ENCODE measurements at places on chromosomes 1 and 21. TPM values are rescaled to one million over a fixed set of nuclear protein-coding genes. Genes with fewer than 3 reads are reported as not detected.

KRTAP21-2 gene
- total RNA-seq: not detected

AHDC1 gene
- total RNA-seq: 24.0 TPM

PIGK gene
- 31.8 TPM for total RNA-seq

CDK18 gene
- total RNA-seq: 3.1 TPM

KRTAP12-2 gene
- total RNA-seq: not detected

NPL gene
- total RNA-seq: 6.3 TPM

C1orf52 gene
- 21.5 TPM for total RNA-seq

DNAJC6 gene
- 0.93 TPM for total RNA-seq

RYR2 gene
- 2.3 TPM for total RNA-seq

MRAP gene
- not detected for total RNA-seq

AKR7A2 gene
- total RNA-seq: 42.8 TPM

KRTAP19-8 gene
- not detected for total RNA-seq

IL19 gene
- total RNA-seq: not detected

PTPN14 gene
- total RNA-seq: 14.6 TPM

HES2 gene
- total RNA-seq: not detected

BRDT gene
- total RNA-seq: not detected

KAZN gene
- 5.1 TPM for total RNA-seq

All from muscle of leg (tissue), 16 donors.